ENCODE measurements at places on chromosomes 7 and 10.

- no peak for DNase-seq
Measured at GRCh38 chr7:121262221-121262620, 66.6 kb upstream of the WNT16 start.

GRCh38 chr7:17524746-17525145 lies 226.3 kb downstream of the AHR start:
- no peak for DNase-seq

GRCh38 chr7:22110881-22111280 lies 165.2 kb upstream of the CDCA7L start:
- DNase-seq, result no peak

- no peak for DNase-seq
Measured at GRCh38 chr7:142066536-142066935, 45.0 kb upstream of the MGAM2 start.

GRCh38 chr10:88411772-88412349 lies 171.3 kb downstream of the RNLS start:
- DNase-seq, result no peak

GRCh38 chr10:16853201-16853600 lies 36.0 kb upstream of the RSU1 start:
- DNase-seq, result no peak

Data from stimulated activated CD8-positive, alpha-beta memory T cell treated with anti-CD3 and anti-CD28 coated beads, Interleukin-15, amount 100 ng/mL, for 24 hours (primary cell).